ENCODE measurements at places on chromosomes 4 and X.

DNA sequence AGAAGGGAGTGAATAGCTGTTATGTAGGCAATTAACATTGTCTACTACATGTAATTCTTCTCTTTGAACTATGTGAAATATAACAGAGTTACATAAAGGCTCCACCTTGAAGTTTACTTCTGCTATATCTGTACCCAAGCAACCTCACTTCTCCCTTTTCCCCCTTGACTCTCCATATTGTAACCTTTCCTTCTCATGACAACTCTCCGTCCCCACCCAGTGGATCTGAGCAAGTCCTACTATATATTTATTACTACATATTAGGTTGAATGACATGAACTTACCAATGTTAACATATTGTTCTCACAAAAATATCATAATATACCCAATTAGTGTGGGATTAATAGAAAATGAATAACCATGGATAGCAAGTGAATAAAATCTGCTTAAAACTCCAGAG is 93.2 kb upstream of the ATP8A1 start:
- no peak for DNase-seq

GRCh38 chr4:155371432-155372043 is 5.2 kb downstream of the MAP9 start:
- peak; percentile 42 for DNase-seq

DNA sequence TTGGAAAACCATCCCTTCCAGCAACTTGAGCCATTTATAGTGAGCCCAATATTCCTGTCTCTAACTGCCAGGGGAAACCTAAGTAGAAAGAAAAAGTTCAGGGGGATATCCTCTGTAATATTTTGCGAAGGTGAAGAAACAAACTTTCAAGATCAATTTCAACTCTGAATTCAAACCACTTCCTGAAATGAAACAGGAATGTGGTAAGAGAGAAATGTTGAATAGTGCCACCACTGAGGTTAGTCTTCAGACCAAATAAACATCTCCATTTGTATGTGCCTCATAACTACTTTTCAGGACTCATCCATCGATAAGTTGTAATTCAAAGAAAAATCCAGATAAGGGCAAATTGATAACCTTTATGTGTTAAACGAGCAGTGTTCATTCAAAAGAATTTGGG is 128.7 kb downstream of the GABRB1 start:
- no peak for DNase-seq

GRCh38 chr4:108094923-108095482 is 73.7 kb downstream of the LEF1 start:
- DNase-seq: no peak

GRCh38 chr4:137647375-137647774 is 115.1 kb upstream of the PCDH18 start:
- no peak for DNase-seq

DNA sequence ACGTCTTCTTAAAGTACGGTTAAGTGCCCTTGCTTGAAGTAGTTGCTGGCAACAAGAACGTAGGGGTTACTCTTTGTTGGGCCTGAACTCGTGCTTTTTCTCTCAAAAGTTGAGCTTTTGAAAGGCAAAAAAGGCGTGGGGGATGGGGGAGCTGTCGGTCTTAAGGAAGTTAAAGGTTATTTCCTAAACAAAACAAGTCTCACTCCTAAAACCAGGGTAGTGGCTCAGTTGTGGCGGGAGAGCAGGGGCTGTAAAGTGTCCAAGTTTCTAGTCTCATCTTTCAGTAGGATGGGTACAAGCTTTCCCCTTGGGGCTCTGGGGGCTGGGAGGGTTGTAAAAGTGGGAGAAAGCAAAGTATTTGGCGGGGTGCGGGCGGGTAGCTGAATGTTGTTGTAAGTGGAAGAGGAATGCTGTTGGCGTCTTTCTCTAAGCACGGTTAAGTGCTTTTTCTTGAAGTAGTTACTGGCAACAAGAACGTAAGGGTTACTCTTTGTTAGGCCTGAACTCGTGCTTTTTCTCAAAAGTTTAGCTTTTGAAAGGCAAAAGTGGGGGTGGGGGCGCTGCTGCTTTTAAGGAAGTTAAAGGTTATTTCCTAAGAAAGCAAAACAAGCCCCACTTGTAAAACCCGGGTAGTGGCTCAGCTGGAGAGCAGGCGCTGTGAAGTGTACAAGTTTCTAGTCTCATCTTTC is 904 bp upstream of the WDR1 start:
- DNase-seq: peak; percentile 30

GRCh38 chr4:95288552-95288951 is 260.2 kb downstream of the UNC5C start:
- DNase-seq: no peak

DNA sequence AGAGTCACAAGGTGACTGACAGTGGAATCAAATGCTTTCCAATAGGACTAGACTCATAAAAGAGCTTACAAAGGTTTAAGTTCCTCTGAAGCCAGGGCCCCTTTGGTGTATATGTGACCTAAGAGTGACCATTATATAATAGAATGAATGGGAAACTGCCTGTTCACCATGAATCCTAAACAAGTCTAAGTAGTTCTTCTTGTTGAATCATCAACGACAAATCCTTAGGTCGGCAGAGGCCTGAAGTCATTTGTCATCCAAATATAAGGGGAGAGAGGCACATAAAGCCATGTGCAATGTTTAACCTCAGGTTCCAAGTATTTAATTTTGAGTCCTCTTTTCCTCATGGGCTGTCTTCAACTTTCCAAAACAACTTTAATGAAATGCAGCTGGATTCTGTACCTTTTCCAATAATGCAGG is 122.4 kb downstream of the RASL11B start:
- DNase-seq: no peak

- no peak for DNase-seq
Observed at GRCh38 chr4:134888156-134888555, 686.6 kb upstream of the PABPC4L start.

GRCh38 chrX:15224747-15225146 is 45.1 kb downstream of the ASB9 start:
- DNase-seq: no peak

GRCh38 chrX:38857736-38858523 is 56.7 kb downstream of the MID1IP1 start:
- no peak for DNase-seq

DNA sequence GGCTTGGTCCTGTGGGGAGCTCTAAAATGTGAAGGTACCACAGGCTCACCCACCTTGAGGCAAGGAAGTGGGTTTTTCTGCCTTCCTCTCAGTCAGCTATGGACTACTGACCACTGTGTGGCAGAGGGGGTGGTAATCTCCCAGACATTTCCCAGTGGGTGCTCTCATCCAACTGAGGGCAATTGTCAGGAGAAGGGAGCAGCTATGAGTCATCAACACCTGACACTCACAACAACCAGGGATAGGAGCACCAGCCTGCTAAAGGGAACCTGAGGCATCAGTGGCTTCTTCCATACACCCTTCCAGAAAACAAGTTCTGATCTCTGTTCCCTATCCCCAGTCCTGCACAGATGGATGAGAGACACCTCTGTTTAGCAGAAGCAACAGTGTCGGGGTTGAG is 468.8 kb downstream of the BCOR start:
- DNase-seq: no peak

DNA sequence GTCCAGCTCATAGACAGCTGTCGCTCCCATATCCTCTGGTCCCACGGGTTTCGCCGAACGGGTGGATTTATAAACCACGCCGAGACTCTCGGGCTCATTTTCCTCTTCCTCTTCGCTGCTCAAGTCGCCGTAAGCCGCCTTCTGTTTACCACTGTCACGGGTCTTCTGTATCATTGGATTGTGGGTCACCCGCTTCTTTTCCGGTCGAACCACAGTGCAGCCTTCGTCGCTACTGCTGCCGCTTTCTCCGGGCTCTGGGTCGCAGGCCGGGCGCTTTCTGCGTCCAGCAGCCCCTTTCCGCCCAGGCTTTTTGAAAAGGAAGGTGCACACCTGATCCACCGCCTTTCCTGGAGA is 311 bp downstream of the RNF113A start:
- DNase-seq: no peak

DNA sequence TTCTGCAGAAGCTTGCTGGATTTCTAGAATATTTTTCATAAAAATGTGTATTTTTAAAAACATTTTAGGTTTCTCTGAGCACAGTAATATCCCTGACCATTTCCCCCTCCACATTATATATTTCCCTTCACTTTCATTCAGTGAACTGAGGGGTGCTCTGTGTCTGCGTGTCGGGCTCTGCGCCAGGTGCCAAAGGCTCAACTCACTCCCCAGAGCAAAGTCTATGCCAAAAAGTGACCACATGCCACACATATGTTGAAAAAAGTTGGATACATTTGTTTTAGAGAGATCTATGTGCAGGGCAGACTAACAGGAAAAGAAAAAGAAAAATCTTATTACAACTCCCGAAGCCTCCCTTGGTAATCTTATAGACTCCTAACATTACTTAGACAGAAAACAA is 233.7 kb downstream of the MGST2 start:
- DNase-seq: no peak

DNA sequence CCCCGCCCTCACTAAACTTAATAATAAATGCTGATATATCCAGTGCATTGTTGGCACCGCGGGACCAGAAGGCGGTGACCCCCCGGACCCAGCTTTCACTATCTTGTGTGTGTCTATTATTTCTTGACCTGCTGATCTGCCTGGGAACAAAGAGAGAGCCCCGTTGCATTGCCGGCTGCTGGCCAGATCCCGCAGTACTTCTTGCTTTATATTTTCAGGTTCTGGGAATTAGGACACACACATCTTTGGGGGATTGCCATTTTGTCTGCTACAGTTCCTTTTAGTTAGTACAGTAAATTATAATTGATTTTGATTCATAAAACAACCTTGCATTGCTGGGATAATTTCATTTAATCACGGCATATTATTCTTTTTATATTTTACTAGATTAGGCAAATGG is 2.2 kb upstream of the RTL8B start:
- no peak for DNase-seq

DNA sequence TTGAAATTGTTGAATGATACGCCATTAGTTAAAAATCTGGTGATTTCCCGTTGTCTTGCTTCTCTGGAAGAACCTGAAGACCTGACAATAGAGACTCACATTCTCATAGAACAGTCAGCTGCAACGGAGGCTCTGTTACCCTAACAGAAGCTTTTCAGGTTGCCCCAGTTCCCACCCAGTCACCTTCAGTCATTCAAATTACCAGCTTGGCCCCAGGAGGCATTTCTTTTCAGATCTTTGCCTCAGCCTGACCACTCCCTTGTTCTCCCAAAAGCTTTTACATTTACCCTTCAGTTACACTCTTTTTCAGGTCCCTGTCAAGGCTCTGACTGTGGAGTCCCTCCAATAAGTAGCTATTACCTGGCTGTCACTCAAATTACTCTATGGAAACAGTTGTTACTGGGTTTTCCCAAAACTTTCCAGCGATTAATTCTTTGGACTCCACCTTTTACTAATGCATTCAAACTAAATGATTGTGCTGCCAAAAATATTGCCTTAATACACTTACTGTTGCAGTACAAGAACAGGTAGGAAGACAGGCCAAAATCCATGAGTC is 162.2 kb upstream of the FTHL17 start:
- DNase-seq: peak; percentile 67

DNA sequence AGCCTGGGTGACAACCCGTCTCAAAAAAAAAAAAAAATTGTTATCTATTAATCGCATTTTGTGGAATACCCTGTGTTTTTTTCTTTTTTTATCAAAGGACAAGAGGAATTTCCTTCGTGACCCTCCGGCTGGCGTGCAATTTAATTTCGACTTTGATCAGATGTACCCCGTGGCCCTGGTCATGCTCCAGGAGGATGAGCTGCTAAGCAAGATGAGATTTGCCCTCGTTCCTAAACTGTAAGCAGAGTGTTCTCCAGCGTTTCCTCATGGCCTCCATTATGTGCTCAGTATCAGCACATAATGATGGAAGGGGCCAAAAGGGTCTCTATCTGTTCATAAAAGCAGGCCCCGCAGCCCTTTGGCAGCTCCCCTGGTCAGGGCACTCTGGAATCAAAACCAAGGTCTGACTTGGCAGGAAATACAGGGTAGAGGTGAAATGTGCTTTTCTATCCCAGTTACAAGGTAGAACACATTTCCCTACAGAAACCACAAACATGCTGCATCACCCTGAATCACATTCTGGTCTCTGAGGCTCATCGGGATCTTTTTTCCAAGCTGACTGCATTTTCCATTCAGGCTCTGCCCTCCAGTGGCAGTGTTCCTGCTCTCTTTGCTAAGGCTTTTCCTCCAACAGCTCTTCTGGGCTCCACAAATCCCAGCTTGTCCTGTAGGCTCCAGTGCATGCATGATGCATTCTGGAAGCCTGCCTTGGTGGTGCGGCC is 24.4 kb downstream of the SYAP1 start:
- no peak for DNase-seq

GRCh38 chr4:180840142-180840541 is 1403.1 kb upstream of the TENM3 start:
- DNase-seq: no peak

GRCh38 chrX:8233091-8233490 is 62.0 kb upstream of the VCX2 start:
- no peak for DNase-seq

DNA sequence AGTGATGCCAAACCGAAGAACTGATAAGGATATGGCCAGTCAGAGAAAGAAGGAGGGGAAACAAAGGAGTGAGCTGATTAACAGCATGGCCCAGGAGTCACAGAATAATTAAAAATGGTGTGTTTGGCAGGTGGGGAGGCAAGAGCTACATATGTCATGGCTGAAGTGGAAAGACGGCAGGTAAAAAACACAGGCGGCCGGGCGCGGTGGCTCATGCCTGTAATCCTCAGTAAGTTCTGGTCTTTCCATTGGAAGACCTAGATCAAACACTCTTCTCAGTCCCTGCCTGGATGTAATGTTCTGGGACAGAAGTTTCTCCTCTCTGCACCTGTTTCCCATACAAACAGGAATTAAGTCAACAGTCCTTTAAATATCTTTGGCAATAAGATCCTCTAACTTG is 503.9 kb downstream of the STIM2 start:
- DNase-seq: no peak

GRCh38 chrX:137032341-137032694 is 1.5 kb downstream of the GPR101 start:
- DNase-seq: no peak

- DNase-seq: no peak
Observed at GRCh38 chr4:136731025-136731424, 801.3 kb downstream of the PCDH18 start.

DNA sequence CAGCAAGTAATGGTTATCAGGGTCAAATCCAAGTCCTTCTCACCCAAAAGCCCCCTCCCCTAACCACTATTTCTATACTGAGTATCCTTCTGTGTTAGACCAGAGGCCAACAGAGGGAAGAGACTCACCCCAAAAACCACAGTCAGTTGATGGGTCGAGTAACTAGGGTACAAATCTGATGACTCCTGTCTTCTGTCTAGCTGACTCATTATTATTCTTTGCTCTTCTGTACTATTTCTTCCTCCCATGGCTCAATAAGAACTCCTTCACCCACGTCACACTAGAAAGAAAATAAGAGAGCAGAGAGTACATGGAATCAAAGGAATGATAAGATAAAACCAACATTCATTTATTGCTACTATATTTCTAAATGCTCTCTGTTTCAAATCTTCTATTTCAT is 2.0 kb downstream of the RAB40A start:
- no peak for DNase-seq

- DNase-seq: no peak
Observed at GRCh38 chrX:131227608-131228007, 61.5 kb downstream of the IGSF1 start.
